ENCODE measurements at places on chromosomes 12 and 14.

DNA sequence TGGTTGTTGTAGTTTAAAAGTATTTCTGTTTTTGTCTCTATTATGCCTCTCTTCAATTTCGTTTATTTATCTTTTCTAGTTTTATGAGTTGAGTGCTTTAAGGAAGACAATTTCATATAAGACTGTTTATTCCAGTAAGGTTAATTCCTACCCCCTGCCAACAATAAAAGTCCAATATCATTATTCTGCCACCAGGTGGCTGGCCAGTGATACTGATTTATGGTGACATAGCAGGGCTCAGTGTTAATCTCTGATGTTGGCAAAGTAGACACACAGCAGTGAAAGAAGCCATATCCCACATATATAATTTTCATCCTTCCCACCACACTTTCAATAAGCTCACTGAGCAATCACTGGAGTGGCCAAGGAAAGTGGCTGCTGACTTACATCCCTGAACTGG, 69.0 kb upstream of the BMP4 start:
- peak; percentile 12 for DNase-seq

DNA sequence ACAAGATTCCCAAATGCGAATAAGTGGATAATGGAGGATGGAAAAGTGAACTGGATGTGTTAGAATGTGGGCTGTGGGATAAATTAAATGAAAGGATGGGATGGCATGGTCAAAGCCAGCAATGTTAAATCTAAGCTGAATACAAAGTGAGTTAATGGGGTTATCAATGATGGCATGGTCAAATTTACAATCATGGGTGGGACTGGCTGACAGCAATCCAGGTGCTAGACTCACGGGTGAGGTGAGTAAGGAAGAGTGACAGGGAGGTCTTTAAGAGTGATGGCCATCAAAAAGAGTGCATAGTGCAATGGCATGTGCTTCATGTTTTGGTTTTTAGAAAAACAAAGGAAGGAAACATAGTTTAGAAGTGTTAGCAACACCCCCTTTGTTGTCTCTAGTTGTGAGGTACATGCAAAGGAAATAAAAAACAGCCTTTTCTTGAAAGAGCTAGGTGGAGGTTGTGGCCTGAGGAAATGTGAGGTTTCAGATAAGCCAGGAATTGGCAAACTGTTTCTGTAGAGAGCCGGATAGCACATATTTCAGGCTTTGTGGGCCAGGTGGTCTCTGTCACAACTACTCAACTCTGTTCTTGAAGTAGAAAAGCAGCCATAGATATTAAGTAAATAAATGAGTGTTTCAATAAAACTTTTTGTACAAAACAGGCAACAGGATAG, 328.7 kb downstream of the RPL10L start:
- no peak for DNase-seq

DNA sequence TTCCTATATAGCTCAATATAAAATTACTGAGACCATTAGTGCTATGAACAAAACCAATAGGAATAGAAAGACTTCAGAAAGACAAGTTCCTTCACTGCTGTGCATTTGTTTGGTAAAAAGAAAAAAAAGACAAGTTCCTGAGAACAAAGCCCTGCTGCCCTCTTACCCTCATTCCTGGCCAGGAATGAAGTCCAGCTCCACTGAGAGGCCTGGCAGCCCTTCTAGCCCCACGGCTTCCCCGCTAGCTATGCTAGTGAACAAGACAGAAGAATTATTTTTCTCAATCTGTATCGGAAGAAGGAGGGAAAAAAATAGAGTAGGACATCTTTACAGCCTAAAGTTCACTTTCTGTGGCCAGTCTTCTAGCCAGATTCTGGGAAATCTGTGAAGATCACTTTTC, 1.6 kb downstream of the MFAP5 start:
- no peak for DNase-seq

- no peak for DNase-seq
Measured at GRCh38 chr12:76180401-76181277, 96.2 kb upstream of the NAP1L1 start.

- DNase-seq, result peak; percentile 33
Measured at GRCh38 chr14:68766299-68767247, 26.3 kb downstream of the ZFP36L1 start.

- DNase-seq, result no peak
Measured at GRCh38 chr14:68665792-68666204, 127.1 kb downstream of the ZFP36L1 start.

DNA sequence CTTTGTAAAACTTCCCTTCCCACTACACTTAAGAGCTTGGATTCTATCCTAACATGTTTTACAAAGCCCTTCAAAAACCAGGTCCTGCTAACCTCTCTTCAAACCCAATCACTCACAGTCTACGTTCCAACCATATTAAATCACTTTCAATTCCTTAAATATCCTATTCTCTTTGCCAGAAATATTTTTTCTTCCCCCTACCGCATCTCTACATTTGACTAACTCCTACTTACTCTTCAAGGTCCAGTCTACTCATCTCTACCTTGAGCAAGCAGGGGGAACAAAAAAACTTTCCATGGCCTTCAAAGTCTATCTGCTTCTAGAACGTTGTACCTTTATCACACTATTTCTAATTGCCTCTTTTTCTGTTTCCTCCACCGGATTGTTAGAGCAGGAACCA, 6.1 kb downstream of the ERGIC2 start:
- no peak for DNase-seq

GRCh38 chr12:71594214-71594948, 69.3 kb downstream of the ZFC3H1 start:
- DNase-seq, result no peak

GRCh38 chr12:52360663-52361271, 6.5 kb downstream of the KRT85 start:
- no peak for DNase-seq

DNA sequence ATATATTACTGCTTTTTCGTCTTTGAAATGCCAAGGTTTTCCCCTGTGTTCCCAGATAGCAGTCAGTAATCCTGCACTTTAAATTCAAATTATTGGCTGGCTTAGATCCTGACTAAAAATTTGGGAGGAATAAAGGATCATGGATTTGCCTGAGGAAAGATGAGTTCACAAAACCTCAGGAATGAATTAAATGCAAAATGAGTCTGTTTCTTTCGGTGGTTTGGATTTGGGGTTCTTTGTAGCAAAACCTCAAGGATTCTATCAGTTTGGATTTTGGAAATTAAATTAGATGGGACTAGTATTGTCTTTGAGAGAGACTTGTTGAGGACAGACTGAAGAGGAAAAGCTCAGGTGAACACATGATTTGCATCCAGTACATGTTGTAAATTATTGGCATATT, 36.1 kb downstream of the PPFIBP1 start:
- no peak for DNase-seq

DNA sequence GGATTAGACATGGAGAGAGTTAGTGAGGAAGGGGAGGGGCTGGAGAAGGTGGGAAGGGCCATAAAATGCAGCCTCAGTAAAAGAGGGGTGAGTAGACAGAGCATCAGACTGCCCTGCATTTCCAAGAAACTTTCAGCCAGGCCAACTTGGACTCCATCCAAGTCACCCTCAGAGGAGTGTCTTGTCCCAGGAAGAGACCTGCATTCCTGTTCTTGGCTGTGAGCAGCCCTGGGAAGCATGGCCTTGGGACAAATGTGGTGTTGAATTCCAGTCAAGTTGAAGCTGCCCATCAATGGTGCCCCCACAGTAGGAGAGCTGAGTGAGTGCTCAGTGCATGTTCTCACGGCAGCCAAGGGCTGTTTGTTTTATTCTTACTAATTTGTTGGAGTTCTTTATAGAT, 35.0 kb upstream of the TUNAR start:
- DNase-seq, result no peak

- DNase-seq, result no peak
Measured at GRCh38 chr14:76936483-76936882, 92.0 kb downstream of the IRF2BPL start.

DNA sequence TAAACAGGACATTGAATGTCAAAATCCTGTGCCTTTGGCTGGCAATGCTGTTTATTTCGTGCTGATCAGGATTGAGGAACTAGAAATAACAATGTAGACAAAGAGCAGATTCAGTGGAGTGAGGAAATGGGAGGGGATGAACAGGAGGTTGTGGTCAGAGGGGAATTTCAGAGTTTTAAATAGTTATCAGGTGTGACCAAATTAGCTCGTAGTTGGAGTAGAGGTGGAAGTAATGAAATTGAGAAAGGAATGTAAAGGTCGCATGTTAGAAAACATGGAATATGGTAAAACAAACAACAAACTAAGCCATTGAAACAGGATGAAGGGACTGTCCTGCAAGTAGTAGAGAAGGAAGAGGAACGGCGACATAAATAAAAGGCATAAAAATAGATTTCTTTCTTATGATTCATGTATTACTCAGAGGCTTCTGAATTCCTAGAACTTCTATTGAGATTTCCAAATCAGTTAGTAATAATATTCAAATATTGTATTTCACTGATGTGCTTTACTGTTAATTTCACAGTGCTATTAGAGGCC, 9.5 kb upstream of the SAV1 start:
- DNase-seq, result no peak

GRCh38 chr14:92144708-92145107, 22.9 kb downstream of the CPSF2 start:
- DNase-seq, result no peak

DNA sequence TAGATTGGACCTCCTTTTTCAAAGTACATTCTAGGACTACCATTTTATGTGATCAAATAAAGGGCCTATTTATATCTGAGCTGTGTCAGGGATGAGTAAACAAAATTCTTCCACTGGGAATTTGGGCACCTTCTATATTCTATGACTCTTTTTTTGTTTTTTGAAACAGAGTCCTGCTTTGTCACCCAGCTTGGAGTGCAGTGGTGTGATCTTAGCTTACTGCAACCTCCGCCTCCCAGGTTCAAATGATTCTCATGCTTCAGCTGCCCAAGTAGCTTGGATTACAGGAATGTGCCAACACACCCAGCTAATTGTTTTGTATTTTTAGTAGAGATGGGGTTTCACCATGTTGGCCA, 64.8 kb downstream of the DRAM1 start:
- DNase-seq, result no peak

- no peak for DNase-seq
Measured at GRCh38 chr14:103356024-103356682, 22.1 kb downstream of the EIF5 start.

All from activated CD4-positive, alpha-beta T cell treated with anti-CD3 and anti-CD28 coated beads, Interleukin-2, Interleukin-6, amounts not matched to agents 100 ng/mL and 50 ng/mL, durations not matched to agents 16 hours and 8 hours (primary cell).